Suppressor macrophage treated with lipopolysaccharide for 1 hour (primary cell): ENCODE measurements at places on chromosomes 12 and 14.

DNA sequence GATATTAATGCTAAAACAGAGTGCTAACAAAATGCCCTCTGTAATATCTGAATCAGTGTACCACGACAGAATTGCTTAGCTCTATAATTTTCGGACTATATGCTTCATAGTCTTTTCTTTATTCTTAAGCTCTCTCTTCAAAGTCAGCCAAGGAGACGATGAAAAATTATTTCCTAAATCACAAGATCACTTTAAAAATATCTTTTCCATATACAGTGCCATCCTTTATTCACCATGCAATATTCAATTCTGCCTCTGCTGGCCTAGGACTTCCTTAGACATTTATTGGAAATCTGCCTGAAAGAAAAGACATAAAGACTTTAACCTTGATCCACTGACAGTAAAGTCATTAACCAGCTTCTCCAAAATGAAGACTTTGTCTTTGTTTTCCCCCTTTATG lies 238.9 kb upstream of the BTG1 start:
- no peak for DNase-seq

DNA sequence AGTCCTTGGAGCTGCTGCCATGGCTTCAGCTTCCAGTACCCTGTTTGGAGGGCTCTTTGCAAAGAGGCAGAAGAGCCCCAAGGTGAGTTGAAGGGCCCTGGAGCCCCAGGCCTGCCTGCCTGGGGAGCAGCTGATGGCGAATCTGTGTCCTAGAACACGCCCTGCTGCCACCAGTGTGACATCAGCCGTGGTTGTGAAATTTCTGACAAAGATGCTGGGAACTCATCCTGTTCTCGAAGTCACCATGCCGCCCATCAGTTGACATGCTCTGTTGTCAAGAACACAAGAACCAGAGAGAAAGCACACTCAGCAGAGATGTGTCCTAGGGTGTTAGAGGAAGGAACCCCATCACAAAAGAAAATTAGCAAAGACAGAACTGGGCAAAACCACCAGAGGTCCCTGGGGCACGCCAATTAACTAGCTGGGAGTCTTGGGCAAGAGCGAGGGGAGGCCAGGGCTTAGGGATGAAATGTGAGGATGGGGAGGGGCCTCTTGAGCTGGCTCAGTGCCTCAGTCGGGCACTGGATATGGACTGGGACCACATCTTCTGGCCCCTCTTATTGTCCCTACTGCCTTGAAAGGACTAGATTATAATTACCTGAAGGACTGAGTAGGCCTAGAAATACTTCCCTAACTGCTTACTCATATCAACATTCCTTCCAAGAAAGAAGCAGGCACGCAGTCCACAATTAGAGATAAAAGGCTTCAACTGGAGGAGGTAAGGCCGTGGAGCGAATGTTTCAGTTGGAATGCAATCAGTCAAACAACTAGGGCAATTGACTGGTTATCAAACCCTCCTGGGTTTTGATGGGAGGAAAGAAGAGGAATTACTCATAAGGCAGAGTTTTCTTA lies 163.1 kb downstream of the CACNA1C start:
- no peak for DNase-seq

DNA sequence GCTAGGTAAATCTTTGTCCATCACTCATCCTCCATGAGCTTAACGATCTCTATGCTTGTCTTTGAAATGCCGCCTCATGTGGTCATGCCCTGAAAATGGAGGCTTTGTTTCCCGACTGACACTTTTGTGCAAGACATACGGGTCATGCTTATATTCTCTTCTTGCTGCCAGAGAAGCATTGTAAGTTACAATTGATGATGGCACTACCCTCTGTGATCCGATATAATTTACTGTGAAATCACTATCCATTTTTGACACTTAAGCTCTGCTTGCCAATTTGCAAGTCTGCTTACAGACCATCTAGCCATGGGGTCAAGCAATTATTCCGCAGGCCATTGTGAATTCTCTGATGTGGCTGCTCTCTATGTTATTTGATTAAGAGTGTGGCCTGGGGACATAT lies 650.0 kb downstream of the FLRT2 start:
- DNase-seq: no peak

DNA sequence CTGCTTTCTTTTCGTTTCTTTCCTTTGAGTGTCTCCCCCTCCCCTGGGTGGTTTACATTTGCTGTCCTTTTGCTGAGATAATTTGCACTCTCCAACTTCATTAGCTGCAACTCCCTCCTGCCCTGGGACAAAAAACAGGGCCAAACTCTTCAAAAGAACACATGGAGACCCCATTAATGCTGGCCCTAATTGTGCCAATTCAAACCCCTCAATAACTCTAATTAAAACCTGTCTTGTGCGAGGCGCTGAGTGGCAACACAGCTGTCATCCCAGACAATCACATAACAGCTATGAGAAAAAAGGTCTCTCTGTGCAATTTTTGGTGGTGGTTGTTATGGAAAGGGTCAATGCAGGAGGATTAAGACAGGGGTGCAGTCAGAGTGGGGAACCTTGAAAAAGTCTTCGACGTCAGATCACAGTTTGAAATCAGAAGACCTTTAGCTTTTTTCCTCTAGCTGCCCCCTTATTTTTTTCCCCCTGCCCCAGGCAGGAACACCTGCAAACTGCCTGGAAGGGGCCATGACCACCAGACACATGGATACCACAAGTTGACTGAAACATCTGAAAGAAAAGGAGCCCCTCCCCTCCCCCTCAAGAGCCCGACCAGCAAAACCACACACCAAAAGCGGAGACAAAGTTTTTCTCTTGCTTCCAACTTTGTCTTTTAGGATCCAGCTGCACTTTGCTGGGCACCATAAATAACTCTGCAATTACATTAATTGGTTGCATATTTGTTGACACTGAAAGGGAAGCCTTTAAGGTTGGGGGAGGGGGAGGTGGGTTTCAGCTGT lies 26.5 kb upstream of the SMOC1 start:
- DNase-seq: no peak

DNA sequence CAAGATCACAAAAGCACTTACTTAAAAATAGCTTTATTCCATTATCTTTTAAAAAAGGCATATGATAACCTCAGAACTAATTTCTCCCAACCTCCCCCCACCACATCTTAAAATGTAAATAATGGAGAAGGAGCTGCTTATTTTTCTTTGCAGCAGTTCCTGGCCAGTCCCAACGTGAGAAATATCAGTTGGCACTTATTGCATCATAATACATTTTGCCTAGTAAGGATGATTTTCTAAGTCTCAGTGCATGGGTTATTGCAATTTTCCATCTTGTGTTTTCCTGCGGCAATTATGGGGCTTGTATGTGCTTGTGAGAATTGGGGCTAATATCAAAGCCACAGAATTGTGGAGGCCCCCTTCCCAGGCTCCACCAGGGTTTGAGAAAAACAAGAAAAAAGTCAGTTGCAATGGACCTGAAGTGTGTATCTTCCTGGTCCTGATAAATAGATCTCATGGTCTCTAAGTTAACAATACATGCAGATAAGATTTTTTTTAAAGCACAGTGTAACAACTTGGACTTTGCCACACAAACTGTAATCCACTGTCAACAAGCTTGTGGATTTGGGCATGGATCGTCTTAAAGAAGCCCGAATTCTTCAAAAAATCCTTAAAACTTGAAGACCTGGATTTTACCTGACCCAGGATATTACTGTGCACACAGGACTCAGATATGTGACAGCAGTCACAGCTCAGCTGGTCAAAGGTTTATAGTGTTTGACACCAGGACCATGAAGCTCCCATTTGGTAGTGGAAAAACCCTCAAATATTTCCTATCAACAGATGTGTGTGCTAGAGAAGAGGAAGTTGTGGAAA lies 2.8 kb upstream of the WSB2 start:
- peak; percentile 20 for DNase-seq

- DNase-seq: no peak
Measured at GRCh38 chr12:101594700-101595099, at the start of gene MYBPC1. Gene MYBPC1, plus strand, starts transcription at chr12:101594971. Its CDS starts 100 bp downstream, at chr12:101595071.

DNA sequence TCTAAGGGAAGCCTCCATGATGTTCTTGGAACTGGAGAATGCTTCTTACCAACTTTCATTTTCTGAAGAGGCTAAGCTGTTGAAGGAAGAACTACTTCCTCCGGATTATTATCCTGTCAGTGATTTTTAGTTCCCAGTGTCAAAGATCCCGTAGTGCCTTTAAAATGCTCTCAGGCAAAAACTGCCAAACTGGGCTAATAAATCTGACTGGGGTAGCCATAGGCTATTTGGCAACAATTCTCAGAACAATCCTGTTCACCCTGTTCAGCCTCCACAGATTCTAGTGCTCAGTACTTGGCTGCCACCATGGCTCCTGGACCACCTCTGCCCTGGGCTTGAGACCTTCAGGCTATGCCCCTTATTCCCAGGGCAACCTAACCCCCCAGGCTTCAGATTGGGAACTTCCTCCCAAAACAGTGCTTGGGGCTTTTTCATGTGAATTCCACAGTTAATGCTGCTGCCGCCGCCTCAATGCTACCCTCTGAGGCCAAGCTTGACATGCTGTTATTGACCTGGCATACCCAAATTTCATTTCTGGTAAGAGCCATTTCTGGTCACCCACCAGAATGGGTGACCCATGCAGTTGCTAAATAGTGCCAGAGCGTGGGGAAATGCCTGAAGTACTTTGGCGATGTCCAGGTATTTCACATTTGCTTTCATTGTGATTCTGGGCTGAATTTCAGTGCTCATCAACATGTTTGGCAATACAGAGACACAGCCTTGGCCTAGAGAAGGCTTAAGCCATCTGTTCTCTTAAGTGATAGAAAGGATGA lies 110.0 kb upstream of the ARHGAP5 start:
- DNase-seq: peak; percentile 22

GRCh38 chr12:40691913-40692764 lies at the start of gene CNTN1:
Gene CNTN1, plus strand, starts transcription at chr12:40692439.
- peak; percentile 11 for DNase-seq

DNA sequence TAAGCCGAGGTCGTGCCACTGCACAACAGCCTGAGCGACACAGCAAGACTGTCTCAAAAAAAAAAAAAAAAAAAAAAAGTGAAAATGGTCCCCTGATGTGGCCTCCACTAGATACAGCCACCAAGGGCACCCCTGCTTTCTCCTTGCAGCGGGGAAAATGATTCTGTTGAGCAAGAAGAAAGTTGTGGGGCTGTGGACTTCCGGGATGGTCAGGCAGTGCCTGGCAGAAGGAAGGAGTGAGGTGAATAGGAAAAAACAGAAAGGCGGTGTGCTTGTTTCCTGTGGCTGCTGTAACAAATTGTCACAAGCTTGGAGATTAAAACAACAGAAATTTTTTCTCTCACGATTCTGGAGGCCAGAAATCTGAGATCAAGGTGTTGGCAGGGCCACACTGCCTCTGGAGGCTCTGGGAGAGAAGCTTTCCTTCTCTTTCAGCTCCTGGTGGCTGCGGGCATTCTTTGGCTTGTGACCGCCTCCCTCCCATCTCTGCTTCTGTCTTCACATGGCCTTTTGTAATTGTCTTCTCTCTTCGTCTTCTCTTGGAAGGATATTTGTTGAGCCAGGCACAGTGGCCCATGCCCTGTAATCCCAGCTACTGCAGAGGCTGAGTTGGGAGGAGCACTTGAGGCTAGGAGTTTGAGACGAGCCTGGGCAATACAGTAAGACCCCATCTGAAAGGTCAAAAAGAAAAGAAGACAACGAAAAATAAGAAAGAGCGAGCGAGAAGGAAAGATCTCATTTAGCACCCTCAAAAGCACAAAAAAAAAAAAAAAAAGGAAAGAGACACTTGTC lies 116.6 kb upstream of the MED13L start:
- DNase-seq: no peak

GRCh38 chr12:73274976-73275375 lies 1002.8 kb downstream of the TRHDE start:
- no peak for DNase-seq

DNA sequence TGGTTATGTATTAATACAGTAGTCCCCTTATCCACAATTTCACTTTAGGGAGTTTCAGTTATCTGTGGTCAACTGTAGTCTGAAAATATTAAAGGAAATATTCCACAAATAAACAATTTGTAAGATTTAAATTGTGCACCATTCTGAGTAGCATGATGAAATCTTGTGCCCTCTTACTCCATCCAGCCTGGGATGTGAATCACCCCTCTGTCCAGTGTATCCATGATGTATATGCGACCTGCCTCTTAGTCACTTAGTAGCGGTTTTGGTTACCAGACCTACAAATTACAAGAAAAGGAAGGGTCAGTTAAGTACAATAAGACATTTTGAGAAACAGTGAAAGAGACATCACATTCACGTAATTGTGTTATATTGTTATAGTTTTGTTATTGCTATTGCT lies 39.9 kb upstream of the MDGA2 start:
- DNase-seq: no peak

DNA sequence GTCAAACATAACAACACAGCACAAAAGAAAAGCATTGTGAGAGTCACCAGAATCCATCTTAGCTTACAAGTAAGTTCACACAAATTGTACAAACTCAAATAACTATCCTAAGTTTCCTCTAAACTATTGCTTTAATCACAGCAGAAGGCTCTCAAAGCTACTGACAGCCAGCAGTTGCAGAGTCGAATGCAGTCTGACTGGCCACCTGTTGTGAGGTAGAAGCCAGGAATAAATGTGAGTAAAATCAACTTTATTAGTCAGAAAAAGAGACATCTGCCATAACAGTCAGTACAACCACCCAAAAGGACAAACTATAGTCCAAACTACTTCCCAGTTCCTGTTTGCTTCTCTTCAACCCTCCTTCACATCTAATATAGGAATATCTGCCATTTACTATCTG lies 231.7 kb upstream of the USP15 start:
- no peak for DNase-seq

- DNase-seq: no peak
Measured at GRCh38 chr12:23221926-23222325, 597.0 kb downstream of the ETNK1 start.

GRCh38 chr14:79028281-79028680 lies 858.1 kb downstream of the NRXN3 start:
- DNase-seq: peak; percentile 94
